ENCODE measurements at places on chromosomes 3 and 15.

DNA sequence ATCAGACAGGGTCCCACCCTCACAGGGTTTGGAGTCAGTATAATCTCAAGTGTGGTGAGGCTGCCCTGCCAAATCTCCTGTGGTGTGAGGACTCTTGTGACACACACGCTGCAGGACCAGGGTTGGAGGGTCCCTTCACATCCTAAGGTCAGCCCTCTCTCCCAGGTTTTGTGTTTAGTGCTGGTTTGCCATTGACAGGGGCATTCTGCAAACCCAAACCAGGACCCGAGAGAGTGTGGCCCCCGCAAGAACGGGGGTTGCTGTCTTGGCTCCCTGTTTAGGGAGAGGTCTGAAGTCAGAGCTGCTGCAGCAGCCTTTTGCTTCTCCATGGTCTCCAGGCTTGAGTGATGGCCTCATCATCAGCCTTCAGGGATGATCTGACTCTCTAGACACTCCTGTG, 14.7 kb downstream of the FAM107A start:
- DNase-seq = no peak

DNA sequence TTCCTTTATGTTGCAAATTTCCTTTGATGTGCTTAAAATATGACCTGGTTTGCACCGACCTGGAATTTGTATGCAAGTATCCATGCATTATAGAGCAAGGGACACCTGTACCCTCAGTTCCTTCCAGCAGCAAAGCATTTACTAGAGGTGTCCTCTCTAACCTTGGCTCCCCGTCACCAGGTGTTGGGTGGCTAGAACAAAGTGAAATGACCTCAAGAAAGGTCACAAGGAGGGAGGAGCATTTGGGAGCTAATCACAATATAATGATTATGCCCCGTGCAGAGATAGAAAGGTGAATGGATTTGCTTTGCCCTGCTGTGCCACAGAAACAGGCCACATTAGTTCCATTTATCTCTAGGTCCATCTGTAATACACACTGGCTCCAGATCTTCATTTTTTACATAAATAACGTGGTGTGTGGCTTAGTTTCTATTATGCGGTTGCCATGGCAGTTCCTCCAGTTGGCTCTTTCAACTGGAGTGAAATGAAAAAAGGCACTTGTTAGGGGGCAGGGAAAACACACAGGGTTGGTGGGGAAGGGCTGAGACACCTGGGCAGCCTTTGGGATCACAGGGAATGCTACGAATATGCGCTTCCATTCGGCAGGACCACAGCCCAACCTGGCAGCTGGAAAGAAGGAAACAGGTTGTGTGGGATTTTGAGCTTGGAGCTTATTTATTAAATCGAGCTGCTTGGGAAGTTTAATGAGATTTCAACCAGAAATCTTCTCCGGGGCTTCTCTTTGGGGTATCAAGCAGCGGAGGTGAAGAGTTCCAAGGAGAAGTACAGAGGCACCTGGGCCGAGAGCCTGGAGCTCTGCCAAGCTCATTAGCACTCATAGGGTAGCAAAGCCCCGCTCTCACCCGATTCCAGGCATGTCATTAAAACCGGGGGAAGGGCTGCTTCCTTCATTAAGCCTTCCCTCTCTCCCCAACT, 233.5 kb upstream of the ST8SIA2 start:
- no peak for DNase-seq

- DNase-seq = no peak
Observed at GRCh38 chr3:114356066-114356465, 62.2 kb downstream of the TIGIT start.

GRCh38 chr3:71441217-71441924, 142.2 kb downstream of the FOXP1 start:
- no peak for DNase-seq

- no peak for DNase-seq
Observed at GRCh38 chr3:64489361-64490044, 198.3 kb downstream of the ADAMTS9 start.

GRCh38 chr3:13637311-13637891, 88.5 kb downstream of the FBLN2 start:
- DNase-seq = no peak

DNA sequence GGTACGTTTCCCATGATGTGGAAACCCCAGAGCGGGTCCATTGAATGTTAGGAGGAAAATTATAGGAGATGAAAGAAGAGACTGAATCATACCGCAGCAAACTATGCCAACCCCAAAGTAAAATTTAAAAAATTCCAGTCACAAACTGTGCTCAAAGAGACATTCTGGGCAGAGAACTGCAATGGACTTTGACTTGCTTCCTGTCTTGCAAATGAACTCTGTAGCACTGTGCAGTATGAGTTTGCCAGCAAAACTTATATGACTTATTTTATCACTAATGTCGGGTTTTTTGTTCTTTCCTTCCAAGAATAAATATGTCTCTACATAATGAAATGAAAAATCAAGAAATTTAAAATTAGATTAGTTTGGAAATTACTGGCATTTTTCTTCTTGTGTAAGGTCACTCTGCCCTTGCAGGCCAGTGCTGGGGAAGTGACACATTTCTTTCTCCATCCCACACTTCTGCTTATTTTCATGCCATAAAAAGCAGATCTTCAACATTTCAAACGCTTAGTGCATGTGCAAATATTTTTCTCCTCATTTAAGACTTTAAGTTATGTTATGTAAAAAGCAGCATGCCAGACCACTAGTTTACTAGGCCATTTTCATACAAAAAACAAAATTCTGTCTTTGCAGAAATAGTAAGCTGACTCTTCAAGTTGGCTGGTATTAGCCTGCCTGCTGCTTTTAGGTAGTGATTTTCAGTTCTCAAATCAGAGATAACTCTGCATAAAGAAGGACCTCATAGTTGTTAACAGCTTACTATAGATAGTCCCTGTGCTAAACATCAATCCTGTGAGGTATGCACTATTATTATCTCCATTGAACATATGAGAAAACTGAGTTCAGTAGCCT, 32.2 kb upstream of the SSR3 start:
- peak; percentile 23 for DNase-seq

- DNase-seq = no peak
Observed at GRCh38 chr3:57007521-57008460, 52.7 kb upstream of the SPATA12 start.

DNA sequence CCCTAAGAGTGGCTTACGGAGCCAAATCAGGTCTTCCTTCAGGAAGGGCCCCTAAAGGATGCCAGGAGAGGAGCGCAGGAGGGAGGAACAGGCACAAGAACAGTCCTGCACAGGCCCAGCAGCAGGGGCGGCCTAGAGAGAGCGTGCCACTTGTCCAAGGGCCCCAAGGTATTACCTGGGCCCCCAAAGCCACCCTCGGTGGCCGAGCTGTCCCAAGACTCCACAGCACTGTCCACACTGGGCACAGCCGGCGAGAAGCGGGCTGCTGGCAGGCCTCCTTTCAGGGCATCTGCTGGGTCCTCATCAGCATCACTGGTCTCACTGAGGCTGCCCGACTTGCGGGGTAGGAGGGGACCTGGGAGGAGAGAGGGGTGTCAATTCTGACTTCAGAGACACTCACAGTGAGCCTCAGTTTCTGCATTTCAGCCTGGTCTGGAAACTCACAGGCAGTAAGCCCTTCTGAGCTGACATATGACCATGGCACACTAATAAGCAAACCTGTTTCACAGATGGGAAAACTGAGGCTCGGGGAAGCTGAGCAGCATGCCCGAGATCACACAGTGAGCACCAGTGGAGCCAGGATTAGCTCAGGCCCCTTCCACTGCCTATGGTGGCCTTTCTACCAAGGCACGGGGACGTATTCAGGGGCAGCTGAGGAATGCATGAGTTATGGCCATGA, 33.4 kb downstream of the GRIP2 start:
- DNase-seq = no peak

DNA sequence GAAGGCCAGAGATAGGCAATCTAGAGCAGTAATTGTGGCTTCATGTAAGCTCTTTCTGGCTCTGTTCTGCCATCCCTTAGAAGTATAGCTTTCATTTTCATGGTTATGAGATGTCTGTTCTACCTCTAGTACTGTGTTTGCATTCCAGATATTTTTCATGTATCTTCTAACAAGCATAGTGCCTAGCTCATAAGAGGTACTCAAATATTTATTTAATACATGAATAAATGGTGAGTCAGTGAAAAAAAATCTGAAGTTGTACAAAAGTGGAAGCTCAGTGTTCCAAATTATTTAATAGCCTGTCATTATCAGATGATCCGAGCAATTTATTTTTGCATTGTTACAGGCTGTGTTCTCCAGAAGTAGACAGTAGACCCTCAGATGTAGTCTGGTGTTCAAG, 64.3 kb downstream of the OXSM start:
- no peak for DNase-seq

- no peak for DNase-seq
Observed at GRCh38 chr3:34300621-34301020, 502.2 kb downstream of the PDCD6IP start.

GRCh38 chr3:156542101-156543042, 12.5 kb downstream of the SSR3 start:
- no peak for DNase-seq

GRCh38 chr3:51391566-51392354, 675 bp downstream of the RBM15B start:
- DNase-seq = peak; percentile 76

DNA sequence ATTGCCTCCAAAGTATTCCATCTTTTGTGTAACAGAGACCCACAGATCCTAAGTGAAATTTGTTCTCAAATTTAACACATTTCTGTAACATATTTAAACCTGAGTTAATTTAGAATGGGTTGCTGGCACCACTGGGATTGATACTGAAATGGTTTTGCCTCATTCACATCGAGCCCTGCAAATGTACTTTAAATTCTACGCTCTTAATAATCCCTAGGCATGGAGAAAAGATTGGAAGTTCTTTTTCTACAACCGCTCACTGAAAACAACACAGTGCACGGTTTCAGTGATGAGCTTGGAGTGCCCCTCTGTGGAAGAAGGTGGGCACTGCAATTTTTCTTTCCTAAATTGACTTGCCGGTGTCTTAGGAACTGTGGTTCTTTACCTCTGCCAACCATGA, 109.9 kb upstream of the ATP11B start:
- DNase-seq = peak; percentile 72

GRCh38 chr15:81199031-81199779, 2.5 kb downstream of the IL16 start:
- no peak for DNase-seq

DNA sequence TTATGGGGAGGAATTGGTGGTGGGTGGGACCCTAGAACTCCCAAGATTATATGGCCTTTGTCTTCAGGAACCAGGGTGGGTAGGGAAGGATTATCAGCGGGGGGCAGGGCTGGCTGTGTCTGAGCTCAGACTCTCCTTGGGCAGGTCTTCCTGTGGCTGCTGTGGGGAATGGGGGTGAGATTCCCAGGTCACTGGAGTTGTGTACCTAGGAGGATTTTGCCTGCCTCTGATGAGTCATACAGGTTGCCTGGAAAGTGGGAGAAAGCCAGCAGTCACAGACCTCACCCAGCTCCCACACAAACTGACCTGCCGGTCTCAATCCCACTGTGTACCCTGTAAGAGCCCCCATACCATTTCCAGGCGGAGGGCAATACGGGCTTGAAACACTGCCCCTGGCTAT, 209.9 kb upstream of the CNTN3 start:
- no peak for DNase-seq

DNA sequence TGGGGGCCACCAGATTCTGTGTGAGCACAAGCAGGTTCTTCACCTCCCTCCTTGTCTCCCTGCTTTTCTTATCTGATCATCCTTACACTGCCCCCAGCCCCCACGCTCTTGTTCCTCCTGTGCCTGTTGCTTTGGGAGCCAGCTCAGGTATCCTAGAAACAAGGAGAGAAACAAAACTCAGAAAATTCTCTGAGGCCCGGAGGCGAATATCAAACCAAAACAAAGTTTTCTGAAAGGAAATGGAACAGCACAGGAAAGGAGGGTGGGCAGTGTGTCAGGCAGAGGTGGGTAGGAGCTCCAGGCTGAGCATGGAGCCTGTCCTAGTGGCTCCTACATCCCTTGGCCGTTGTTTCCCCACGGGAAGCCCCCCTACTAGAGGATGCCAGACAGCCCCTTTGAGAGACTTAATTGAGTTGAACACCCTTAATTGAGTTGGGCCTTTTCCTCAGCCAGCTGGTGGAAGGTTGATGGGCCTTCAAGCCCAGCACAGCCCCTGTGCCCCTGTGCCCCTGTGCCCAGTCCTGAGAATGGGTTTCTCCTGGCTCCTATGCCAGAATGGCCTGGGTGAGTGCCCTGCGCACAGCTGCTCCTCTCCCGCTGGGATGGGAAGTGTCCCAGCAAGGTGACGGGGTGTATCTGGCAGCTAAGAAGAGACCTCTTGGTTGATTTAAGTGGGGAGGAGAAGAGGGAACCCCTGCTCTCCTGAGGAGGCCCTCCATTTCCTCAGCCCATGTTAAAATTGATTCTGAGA, 22.8 kb upstream of the JMJD7 start:
- DNase-seq = no peak

GRCh38 chr3:141106842-141107241, 55.7 kb downstream of the SPSB4 start:
- DNase-seq = no peak

DNA sequence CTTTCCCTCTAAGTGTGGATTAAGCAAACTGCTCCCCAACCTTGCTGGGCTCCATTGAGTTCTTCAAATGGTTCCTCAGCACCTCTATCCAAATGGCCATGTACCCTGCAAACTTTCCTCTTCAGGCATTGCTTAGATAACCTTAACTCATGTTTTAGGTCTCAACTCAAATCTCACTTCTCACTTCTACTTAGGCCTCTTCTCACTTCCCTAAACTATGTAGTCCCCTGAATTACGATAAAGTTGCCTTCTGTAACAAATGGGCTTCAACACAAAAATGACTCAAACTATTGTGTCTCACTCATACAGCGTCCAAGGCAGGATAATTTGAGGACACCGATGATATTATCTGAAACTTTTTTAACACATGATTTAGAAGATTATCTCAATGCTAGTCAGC, 62.4 kb upstream of the STAC start:
- DNase-seq = no peak

DNA sequence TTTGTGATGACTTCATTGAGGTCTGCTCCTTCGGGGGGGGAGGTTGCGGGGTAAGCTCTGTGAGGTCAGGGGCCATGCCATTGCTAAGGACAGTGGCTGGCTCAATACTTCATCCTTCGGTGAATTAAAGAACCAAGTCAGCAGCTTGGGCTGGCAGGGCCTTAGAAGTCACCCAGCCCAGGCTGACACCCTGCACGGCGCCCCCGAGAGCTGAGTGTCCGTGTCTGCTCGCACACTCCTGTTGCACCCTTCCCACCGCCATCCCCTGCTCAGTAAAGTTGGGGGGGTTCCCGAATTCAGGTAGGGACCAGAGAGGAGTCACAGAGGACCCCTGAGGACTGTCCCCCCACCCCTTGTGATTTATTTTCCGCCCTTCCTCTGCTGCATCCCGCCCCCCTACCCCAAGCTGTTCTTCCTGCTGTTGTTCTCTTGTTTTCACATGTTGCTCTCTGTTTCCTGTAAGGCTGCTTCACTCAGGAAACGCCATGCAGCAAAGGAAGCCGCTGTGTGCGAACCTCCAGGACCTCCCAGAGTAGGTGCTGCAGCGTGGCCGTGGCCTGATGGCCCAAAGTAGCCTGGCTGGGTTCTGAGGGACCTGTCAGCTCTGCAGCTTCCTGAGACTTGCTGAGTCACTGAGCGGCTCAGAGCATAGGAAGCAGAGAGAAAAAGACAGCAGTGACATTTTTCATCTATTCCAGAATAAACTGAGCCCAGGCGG, 14.4 kb downstream of the EFCC1 start:
- DNase-seq = peak; percentile 44

GRCh38 chr3:41690766-41691563, 270.9 kb downstream of the ULK4 start:
- no peak for DNase-seq

- no peak for DNase-seq
Observed at GRCh38 chr15:85367741-85368140, 12.7 kb upstream of the AKAP13 start.
